ENCODE measurements at places on chromosomes 5 and 9. TPM values are rescaled to one million over a fixed set of nuclear protein-coding genes. Genes with fewer than 3 reads are reported as not detected.

PCDHA10 gene
- 4.3 TPM for total RNA-seq

PAX5 gene
- 0.03 TPM for total RNA-seq

SV2C gene
- 0.18 TPM for total RNA-seq

TMEM8B gene
- 5.9 TPM for total RNA-seq

LHX3 gene
- total RNA-seq: not detected

SLC1A3 gene
- total RNA-seq: 1.7 TPM

HMHB1 gene
- not detected for total RNA-seq

Measured in pancreas (tissue), 10 donors.